ENCODE measurements at places on chromosomes 16 and 17. TPM values are rescaled to one million over a fixed set of nuclear protein-coding genes. Genes with fewer than 3 reads are reported as not detected.

- DNase-seq: no peak
- H3K27ac ChIP-seq: no peak overlapping the region
- no peaks in the 10 kb centered on the region for H3K4me1 ChIP-seq
- no peaks in the 10 kb centered on the region for H3K27me3 ChIP-seq
Observed at GRCh38 chr17:55159251-55159650, 105.5 kb upstream of the HLF start.

RAP1GAP2 gene
- total RNA-seq: 86.0 TPM

DNA sequence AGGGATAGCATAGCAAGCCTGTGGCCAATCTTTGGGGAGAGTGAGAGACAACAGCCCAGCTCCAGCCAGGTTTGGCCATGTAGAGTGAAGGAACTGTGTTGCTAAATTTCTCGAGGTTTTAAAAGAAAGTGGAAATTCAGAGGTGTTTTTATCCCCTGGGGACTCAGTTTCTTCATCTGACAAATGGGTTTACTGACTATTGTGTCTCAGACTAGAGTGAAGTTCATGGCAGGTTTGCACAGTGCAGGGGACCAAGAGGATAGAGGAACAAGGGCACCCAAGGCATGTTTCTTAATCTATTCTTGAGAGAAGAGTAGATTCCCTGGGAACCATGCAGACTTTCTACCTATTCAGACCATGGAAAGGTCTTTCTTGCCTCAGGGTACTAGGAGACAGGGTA, 555.8 kb upstream of the C16orf82 start:
- no peak overlapping the region for H3K27ac ChIP-seq
- H3K27me3 ChIP-seq: no peaks in the 10 kb centered on the region
- H3K36me3 ChIP-seq: no peaks in the 10 kb centered on the region
- DNase-seq: no peak

GRCh38 chr16:4682084-4682591, 11.2 kb upstream of the NUDT16L1 start:
- DNase-seq: no peak
- H3K4me1 ChIP-seq: no peaks in the 10 kb centered on the region
- H3K27me3 ChIP-seq: peaks cover 10% of the 10 kb centered on the region
- H3K36me3 ChIP-seq: no peaks in the 10 kb centered on the region
- H3K27ac ChIP-seq: no peak overlapping the region

ZACN gene
- 1.9 TPM for total RNA-seq

DNA sequence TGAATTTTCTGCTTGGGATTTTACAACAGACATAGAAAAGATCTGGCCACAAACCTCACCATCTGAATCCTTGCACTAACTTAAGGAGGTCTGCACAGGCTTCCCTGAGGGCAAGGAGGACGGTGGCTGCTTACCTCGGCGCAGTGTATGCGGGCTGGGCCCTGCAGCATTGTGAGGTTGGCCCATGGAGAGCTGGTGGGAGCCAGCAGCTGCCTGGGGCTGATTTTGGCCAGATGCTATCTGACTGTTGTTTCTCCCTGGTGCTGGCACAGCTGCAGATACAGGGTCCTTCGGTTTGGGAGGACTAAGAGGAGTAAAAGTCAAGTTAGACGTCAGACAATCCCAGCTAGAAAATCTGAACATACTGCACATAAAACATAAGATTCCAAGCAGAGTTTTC, 79.8 kb downstream of the ARHGAP17 start:
- peaks cover 9% of the 10 kb centered on the region for H3K36me3 ChIP-seq
- no peaks in the 10 kb centered on the region for H3K4me1 ChIP-seq
- no peak for DNase-seq
- H3K27ac ChIP-seq: no peak overlapping the region

SP2 gene
- total RNA-seq: 17.8 TPM

PLD6 gene
- 1.1 TPM for total RNA-seq

- no peak overlapping the region for H3K4me3 ChIP-seq
- no peak for DNase-seq
- no peaks in the 10 kb centered on the region for H3K36me3 ChIP-seq
Observed at GRCh38 chr17:9138161-9138717, 116.9 kb downstream of the NTN1 start.

DNA sequence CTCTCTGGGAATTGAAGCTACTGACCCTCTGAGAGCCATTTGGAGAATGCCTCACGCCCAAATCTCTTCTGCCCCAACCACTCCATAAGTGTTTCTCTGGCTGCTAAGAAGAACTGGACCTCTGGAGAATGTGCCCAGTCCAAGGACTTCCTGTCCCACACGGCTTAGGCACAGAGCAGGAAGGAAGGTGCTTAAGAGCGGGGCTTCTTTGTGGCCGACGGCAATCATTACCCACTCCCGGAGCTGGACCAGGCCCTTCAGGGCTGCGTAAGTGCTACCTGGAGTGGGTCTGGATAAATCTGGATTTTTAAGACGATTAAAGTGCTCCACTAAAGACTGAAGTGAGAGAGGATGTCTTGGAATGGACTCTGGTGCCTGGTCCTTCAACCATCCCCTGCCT, 1.8 kb downstream of the CCDC42 start:
- H3K4me3 ChIP-seq: no peak overlapping the region
- H3K27me3 ChIP-seq: peaks cover 3% of the 10 kb centered on the region
- no peaks in the 10 kb centered on the region for H3K36me3 ChIP-seq
- no peaks in the 10 kb centered on the region for H3K4me1 ChIP-seq
- DNase-seq: no peak

DNA sequence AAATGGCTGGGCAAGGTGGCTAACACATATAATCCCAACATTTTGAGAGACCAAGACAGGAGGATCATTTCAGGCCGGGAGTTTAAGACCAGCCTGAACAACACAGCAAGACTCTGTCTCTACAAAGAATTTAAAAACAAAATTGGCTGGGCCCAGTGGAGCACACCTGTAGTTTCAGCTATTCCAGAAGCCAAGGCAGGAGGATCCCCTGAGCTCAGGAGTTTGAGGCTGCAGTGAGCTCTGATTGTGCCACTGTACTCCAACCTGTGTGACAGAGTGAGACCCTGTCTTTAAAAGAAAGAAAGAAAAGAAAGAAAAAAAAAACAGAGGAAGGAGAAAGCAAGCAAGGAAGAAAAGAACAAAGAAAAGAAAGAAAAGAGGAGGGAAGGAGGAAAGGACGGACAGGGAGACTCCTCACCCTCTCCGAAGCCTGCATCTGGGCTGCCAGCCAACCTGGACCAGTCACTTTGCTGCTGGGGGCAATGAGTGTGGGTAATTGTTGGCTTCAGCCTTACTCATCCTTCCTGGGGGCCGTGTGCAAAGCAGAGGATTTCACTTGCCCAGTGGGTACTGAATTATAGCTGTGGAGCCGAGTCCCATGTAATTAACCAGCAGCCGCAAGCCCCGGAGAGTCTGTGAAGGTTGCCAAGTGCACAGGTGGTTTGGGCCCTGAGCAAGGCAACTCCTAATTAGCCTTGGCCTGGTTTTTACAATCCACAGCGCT, 6.7 kb upstream of the MT4 start:
- no peak overlapping the region for H3K27ac ChIP-seq
- H3K4me3 ChIP-seq: no peak overlapping the region
- peaks cover 4% of the 10 kb centered on the region for H3K27me3 ChIP-seq

- DNase-seq: peak; percentile 43
- H3K36me3 ChIP-seq: peaks cover 4% of the 10 kb centered on the region
- peaks cover 4% of the 10 kb centered on the region for H3K27me3 ChIP-seq
- no peaks in the 10 kb centered on the region for H3K4me1 ChIP-seq
Observed at GRCh38 chr16:29230671-29231096, 175.8 kb downstream of the NPIPB11 start.

GRCh38 chr17:30957741-30958140, 13.1 kb upstream of the RNF135 start:
- no peaks in the 10 kb centered on the region for H3K36me3 ChIP-seq
- peaks cover 2% of the 10 kb centered on the region for H3K4me1 ChIP-seq
- no peak overlapping the region for H3K27ac ChIP-seq
- peaks cover 2% of the 10 kb centered on the region for H3K27me3 ChIP-seq

DNA sequence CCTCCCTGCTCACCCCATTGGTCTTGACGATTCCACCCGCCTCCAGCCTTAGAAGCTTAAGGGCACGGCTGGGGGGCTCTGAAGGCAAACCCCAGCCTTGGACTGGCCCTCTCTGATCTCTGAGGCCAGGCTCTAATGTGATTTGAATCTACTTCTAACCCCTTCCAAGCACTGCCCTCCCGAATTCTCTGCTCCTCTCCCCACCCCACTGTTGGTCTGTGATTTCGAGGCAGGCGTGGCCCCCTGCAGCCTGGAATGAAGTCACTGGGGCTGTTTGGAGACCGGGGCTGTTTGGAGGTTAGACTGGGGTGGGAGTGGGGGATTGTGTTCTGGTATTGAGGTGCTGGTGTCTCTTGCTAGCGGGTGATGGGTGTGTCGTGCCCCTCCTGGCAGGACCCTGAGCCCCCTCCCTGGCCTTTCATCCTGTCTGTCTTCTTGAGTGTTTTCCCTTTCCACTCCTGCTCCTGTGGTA, 2.2 kb downstream of the GRB7 start:
- DNase-seq: no peak
- H3K27me3 ChIP-seq: peaks cover 14% of the 10 kb centered on the region
- no peaks in the 10 kb centered on the region for H3K36me3 ChIP-seq

MYCBPAP gene
- total RNA-seq: 2.5 TPM

GRCh38 chr17:21474815-21475214, 98.7 kb downstream of the KCNJ12 start:
- peaks cover 4% of the 10 kb centered on the region for H3K4me1 ChIP-seq
- H3K36me3 ChIP-seq: peaks cover 8% of the 10 kb centered on the region
- H3K27ac ChIP-seq: no peak overlapping the region
- peaks cover 4% of the 10 kb centered on the region for H3K27me3 ChIP-seq
- DNase-seq: no peak
- no peak overlapping the region for H3K4me3 ChIP-seq

DNA sequence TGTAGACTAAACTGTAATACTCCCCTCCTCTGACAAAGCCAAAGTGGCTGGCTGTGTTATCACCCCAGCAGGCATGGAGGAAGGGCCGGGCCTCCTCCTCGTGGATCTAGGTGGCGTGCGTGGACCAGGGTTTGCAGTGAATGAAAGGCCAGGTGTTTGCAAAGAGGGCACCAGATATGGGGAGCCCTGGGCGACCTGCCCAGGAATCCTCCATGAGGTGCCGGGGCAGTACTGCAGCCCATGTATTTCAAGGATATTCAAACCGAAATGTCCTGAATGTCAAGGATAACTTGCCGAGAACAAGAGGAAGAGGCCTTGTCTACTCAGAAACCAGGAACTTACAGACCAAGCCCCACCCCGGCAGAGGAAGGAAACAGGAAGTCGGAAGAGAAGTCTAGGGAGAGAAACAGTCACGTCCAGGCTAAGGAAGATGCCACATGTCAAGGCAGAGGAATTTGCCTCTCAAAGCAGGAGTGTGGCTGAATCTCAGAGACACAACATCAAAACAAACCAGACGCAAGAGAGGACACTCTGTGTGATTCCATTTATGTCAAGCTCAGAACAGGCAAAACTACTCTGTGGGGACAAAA, 13.7 kb upstream of the OSGIN1 start:
- peak overlapping the region; percentile 49 for H3K4me3 ChIP-seq
- DNase-seq: no peak
- no peaks in the 10 kb centered on the region for H3K36me3 ChIP-seq
- no peak overlapping the region for H3K27ac ChIP-seq
- H3K4me1 ChIP-seq: peaks cover 18% of the 10 kb centered on the region
- H3K27me3 ChIP-seq: peaks cover 12% of the 10 kb centered on the region

DNA sequence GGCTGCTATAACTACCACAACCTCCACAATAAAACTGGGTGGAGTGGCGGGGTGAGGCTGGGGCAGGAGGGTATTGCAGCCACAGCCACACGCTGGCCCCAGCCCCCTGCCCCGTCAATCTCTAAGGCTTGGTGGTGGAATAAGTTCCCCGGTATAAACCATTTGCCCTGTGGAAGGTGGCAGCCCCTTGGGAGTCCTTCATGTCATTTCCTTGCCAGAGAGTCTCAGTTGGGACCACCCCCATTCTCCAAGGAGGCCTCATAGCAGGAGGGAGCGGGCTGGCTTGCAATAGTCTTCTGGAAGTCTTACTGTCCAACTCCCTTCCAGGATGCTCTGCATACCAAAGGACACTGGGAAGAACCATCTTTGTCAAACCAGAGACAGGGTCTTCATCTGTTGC, 19.4 kb downstream of the CD300A start:
- no peak overlapping the region for H3K27ac ChIP-seq
- H3K27me3 ChIP-seq: peaks cover 5% of the 10 kb centered on the region
- peaks cover 16% of the 10 kb centered on the region for H3K36me3 ChIP-seq
- no peak overlapping the region for H3K4me3 ChIP-seq
- no peaks in the 10 kb centered on the region for H3K4me1 ChIP-seq

- no peaks in the 10 kb centered on the region for H3K36me3 ChIP-seq
- peaks cover 31% of the 10 kb centered on the region for H3K4me1 ChIP-seq
- H3K4me3 ChIP-seq: no peak overlapping the region
- H3K27me3 ChIP-seq: peaks cover 12% of the 10 kb centered on the region
Observed at GRCh38 chr17:50170662-50171370, 5.0 kb downstream of the SGCA start.

CD300LG gene
- total RNA-seq: not detected

DNA sequence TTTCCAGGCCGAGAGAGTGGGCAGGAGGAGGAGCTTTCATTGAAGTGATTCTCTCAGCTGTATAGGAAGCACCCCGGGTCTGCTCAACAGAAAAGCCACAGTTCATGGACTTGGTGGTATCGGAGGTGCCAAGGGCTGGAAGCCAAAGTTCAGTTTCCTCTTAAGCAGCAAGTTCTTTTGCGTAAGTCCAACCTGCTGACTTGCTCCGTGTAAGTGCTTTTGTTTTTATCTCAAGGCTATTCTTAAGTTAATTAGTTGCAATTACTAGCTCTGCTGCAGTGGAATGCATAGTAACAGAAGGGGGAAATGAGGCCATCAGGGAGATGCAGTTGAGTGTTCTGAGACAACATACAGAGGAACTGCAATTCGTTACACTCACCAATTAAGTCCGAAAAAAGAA, 44.6 kb downstream of the SMIM36 start:
- no peak overlapping the region for H3K4me3 ChIP-seq
- H3K36me3 ChIP-seq: no peaks in the 10 kb centered on the region
- H3K27me3 ChIP-seq: peaks cover 2% of the 10 kb centered on the region
- DNase-seq: no peak
- H3K27ac ChIP-seq: no peak overlapping the region
- H3K4me1 ChIP-seq: peaks cover 5% of the 10 kb centered on the region

- no peak overlapping the region for H3K27ac ChIP-seq
- no peaks in the 10 kb centered on the region for H3K27me3 ChIP-seq
- no peak for DNase-seq
- H3K36me3 ChIP-seq: no peaks in the 10 kb centered on the region
Observed at GRCh38 chr17:64229815-64230728, 33.0 kb downstream of the TEX2 start.

MGAT5B gene
- 22.9 TPM for total RNA-seq

SMIM36 gene
- not detected for total RNA-seq

DNA sequence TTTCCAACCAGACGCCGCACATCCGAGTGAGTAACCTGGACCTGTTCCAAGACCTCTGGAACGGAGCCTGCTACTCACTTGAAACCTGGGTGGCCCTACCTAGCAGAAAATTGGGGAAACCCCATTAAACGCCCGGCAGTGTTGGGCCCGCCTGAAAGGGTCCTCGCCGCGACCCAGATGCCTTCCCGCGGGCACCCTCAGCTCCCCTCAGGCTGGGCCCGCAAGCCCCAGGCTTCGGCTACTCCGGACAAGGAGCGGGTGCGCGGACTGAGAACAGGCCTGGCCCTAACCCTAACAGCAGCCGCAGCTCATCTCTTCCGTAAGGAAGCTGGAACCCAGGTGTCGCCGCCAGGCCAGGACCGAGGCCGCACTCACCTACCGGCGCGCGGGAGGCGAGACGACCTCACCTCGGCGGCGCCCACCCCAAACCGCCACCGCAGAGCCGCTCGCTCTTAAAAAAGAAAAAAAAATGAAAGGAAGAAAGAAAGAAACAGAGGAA, 344 bp downstream of the PSME3IP1 start:
- no peak for DNase-seq
- no peaks in the 10 kb centered on the region for H3K36me3 ChIP-seq
- H3K4me1 ChIP-seq: peaks cover 19% of the 10 kb centered on the region
- H3K27ac ChIP-seq: peak overlapping the region; percentile 99

- H3K27ac ChIP-seq: peak overlapping the region; percentile 83
- H3K27me3 ChIP-seq: peaks cover 9% of the 10 kb centered on the region
- no peaks in the 10 kb centered on the region for H3K36me3 ChIP-seq
- no peak for DNase-seq
- H3K4me3 ChIP-seq: no peak overlapping the region
Observed at GRCh38 chr17:36188891-36189306, 7.7 kb downstream of the CCL3L1 start.

All from glutamatergic neuron (in vitro differentiated cells).